ENCODE measurements at places on chromosomes 5 and 9.

DNA sequence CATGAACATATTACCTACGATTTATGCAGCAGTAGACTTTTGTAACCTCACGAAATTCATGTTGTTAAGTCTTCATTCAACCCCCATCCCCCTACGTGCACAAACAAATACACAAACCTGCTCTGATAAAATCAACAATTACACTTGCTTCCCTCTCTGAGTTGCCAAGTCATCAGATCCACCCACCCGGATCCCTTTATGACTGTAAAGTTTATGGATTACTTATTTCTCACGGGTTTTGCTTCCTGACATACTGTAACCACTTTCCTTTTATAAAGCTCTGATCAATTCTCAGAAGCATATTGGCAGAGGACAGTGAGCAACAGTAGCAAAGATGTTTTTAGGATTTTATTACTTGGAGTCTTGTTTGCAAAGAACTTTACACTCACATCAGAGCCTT, 70.5 kb downstream of the MLLT3 start:
- DNase-seq: no peak

- no peak for DNase-seq
Measured at GRCh38 chr5:15719784-15720183, 219.8 kb downstream of the FBXL7 start.

DNA sequence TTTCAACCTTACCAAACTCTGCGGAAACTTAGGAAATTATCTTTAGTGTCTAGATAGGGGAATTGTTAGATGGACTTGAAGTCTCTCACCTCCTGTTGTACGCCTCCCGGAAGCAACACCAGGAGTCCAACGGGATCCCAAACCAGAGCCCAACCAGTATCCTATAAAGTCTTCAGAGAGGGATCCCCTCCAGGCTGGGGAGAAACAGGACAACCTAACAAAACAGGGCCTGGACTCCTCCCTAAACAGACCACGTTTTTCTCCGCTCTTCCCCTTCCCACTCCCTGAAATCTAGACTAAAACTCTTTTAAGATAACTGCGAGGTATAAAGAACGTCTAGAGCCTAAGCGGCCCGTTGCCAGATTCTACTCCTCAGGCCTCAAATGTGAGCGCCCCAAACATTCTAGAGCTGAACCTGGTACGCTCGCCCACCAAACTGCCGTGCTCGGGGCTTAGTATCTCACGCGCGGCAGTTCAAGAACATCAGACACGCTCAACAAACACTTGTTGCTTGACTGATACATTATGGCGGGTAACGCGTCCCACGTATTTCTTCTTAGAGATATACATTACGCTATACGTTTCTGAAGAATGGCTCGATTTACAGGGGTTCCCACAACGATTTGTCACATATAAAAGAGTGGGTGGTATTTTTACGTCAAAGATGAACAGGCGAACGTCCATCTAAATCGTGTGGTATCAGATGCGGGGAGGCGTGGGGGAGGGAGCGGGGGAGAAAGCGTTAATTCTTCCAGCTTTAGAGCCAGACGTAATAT, 663 bp upstream of the SMIM27 start:
- no peak for DNase-seq

DNA sequence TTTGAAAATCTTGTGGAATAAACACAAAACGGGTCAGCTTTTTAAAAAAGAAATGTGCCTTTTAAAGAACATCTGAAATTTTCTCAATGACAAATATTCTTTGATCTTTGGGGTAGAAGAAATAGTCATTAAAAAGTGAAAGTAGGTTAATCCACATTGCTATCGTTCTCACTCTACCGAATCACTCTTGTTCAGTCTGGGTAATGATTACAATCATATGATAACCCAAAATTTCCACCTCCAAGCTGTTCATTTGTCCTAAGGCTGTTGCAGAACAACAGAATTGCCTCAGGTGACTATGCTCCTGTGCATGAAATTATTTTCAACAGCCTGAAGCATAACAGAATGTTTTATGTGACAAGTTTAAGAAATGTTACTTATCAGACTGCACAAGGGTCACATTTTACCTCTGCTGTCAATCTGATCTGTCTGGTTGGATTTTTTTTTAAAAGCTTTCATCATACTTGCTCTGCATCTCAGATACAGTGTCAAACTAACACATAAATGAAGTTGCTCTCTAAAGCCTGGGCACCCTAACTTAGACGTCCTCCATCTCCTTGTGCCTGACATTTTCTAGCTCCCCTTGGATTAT, 227.3 kb downstream of the LURAP1L start:
- no peak for DNase-seq

- DNase-seq: no peak
Measured at GRCh38 chr5:118529361-118530144, 458.8 kb downstream of the DTWD2 start.

DNA sequence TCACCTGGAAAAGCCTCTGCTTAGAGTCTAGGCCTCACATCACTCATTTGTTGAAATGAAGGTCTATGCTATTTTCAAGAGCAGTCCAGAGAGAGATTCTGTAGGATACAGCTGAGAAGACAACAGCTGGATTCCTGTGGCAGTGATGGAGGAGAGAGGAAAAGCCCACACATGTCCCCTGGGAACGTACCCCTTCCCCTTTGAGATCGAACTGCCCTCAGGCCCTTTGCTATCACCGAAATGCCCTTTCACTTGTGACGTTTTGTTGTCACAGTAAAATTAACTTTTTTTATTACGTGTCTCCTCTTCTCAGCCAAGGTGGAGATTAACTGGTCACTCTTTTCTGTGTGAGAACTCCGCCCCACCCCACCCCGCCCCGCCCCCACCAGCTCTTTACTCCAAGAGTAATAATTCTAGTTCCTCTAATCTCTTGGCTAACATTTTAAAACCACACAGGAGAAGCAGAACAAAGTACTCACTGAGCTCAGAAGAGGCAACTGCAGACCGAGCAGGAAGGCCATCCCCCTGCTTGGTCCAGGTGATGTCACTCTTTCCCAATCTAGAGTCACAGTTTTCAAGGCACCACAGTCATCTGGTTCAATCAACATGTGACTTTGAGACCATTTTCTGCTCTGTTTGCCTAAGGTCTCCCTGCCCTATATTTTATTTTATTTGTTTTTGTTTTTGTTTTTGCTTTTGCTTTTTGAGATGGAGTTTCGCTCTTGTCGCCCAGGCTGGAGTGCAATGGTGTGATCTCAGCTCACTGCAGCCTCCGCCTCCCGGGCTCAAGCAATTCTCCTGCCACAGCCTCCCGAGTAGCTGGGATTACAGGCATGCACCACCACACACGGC, 105.6 kb downstream of the SUSD1 start:
- no peak for DNase-seq

DNA sequence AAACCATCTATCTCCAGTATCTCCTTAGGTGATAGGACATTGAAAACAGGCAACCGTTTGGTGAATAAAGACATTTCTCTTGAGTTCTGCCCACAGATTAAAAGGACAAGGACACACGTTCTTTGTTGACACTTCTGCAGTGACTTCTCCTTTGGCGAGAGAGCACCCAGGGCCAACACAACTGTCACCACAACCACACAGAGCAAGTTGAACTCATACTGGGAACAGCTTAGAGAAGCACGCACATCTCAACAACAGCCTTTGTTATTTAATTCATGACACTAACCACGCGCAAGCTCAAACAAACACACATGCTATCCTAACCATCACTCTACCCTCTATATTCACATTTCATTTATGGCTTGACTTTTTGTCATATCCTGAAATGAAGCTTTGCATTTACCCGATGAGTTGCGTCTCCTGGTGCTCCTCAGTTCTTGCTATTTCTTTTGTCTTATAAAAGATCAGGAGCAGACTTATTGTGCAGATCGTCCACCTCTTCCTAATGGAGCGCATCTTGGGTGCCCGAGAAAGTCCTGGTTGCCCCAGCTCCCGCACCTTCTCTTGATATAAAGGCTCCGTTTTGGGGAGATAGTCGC, 543 bp downstream of the ST8SIA4 start:
- peak; percentile 48 for DNase-seq

GRCh38 chr9:96436456-96437126, 13.4 kb upstream of the HABP4 start:
- DNase-seq: no peak

DNA sequence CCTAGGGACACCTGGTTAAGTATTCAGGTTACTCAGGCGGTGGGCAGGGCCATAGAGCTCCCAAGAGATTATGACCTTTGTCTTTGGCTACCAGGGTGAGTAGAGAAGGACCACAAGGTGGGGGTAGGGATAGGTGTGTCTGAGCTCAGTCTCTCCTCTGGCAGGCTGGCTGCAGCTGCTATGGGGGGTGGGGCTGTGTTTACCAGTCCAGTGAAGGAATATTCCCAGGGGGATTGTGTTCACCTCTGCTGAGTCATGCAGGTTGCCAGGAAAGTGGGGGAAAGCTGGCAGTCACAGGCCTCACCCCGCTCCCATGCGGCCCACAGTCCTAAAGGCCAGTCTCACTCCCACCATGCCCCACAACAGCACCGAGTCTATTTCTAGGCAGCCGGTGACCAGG, 53.6 kb upstream of the POU5F2 start:
- DNase-seq: no peak

DNA sequence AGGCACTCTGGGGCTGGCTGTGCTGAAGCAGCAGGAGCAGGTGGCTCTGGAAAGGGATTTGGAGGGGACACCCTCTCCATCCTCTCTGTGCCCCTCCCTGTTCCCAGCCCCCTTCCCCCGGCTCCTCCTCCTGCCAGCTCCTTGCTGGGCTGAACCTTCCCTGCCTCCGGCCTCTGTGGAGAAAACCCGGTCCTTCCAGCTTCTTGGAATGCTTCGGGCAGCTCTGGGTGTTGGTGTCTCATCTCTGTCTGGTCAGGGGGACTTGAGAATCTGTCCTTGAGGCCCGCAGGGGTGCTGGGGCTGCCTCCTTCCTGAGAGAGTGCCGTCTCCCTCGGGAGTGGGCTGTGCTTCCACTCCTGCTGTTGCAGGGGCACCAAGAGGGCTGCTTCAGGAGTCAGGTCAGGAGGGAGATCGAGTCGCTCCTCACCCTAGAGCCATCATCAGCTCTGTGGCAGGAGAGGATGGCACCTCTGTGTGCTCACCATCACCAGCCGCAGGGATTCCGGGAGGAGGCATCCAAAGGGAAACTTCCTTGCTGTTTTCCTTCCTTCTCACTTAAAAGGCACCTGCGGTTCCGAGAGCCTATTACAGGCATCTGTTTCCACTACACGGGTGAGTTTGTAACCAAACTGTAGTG, 30.6 kb downstream of the NDUFS6 start:
- no peak for DNase-seq

- no peak for DNase-seq
Measured at GRCh38 chr9:124840300-124840833, 12.9 kb upstream of the WDR38 start.

GRCh38 chr9:135662758-135663450, at the start of gene LCN9:
TSS of gene LCN9 (plus strand) at chr9:135663309. CDS start at chr9:135663322, 13 bp downstream.
- peak; percentile 1 for DNase-seq

GRCh38 chr9:79116041-79116440, 455.7 kb upstream of the TLE4 start:
- no peak for DNase-seq
